ENCODE measurements at places on chromosomes 5 and 9. TPM values are rescaled to one million over a fixed set of nuclear protein-coding genes. Genes with fewer than 3 reads are reported as not detected.

Gene PDE8B
- 0.23 TPM for total RNA-seq

DNA sequence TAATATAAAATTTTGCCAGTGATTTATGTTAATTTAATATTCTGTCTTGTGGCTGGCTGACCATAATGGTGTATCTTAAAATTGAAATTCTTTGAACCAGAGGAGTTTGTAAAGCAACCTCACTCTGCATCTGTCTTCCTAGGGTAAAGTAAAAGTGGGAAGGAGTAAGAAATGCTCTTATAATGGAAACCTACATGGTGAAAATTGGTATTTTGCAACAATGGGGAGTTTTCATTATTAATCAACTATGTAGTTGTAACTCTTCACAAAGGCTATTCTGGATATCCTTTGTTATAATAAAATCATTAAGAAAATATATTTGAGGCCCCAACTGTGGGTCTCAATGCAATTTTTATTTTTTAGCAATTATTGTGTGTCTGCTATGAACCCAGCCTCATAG lies 44.2 kb downstream of the SNX30 start:
- no peak for DNase-seq

GRCh38 chr9:105459336-105459735 lies 11.5 kb downstream of the FSD1L start:
- no peak for DNase-seq

Gene IGIP
- 4.0 TPM for total RNA-seq

Gene ISL1
- not detected for total RNA-seq
